Cardiac fibroblast (primary cell): ENCODE measurements at places on chromosomes 16 and 17.

- no peak for DNase-seq
These were observed 384.5 kb upstream of the SALL1 start for GRCh38 chr16:51535591-51535990.

DNA sequence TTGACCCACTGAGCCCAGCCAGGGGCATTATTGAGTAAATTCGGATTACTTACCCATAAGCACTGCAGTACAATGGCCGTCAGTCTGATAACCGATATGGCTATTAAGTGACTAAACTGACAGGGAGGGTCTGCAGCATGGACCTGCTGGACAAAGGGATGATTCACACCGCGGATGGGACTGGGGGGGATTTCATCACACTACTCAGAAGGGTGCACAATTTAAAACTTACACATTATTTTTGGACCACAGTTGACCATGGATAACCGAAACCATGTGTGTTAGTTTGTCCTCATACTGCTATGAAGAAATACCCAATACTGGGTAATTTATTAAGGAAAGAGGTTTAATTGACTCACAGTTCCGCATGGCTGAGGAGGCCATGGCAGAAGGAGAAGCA lies 106.5 kb downstream of the ABCC6 start:
- no peak for DNase-seq

DNA sequence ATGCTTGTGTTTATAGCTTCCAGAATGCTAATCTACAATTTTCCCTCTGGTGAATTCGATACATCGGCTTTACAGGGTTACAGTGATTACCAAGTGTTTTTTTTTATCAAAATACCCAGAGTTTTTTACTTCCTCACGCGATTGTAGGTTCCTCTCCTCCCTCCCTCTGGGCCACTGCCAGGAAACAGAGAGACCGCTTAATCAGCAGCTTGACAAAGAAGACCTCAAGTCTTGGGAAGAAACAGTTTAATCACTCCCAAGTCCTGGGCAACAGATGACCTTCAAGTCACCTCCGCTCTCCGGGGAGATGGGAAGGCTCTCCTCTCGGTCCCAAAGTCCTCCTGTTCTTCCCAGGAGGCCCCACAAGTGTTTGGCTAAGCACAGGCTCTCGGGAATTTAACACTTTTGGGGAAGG lies 23.5 kb downstream of the SMTNL2 start:
- DNase-seq = peak; percentile 67

DNA sequence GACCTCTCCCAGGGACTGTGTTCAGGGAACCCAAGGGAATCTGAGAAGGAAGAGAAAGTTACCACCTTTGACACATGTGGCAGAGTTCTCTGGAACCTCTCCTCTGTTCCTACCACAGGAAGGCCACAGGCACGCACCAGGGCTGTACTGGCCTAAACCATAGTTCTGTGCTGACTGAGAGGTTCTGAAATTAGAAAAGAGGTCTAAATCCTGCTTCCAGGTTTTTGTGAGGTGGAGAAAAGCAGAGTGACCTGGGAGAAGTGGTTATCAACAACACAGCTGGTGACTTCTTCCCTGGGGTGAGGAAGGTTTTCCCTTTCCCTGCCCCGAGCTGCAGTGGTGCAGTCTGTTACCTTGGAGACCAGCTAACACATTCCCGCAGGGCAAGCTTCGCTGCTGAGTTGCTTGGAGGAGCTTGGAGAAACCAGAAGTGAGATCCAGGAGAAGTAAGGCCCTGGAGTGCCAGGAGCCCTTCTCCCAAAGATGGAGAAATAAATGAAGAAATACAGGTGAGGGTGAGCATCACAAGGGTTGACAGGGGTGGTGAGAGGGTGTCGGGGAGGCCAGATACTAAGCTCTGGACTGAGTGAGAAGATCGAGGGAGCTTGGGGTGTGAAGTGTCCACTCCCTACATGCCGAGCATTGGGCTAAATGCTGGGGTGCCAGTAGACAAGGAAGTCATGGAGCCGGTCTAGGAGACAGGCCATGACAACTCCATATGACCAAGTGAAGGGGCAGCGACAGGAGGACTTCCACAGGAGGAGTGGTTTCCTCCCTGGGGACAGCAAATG lies at the start of gene VWA3A:
VWA3A (plus strand) TSS at position 399 of the 791 bp plus-strand sequence; CDS start at position 496, 97 bp downstream.
- DNase-seq = peak; percentile 56

DNA sequence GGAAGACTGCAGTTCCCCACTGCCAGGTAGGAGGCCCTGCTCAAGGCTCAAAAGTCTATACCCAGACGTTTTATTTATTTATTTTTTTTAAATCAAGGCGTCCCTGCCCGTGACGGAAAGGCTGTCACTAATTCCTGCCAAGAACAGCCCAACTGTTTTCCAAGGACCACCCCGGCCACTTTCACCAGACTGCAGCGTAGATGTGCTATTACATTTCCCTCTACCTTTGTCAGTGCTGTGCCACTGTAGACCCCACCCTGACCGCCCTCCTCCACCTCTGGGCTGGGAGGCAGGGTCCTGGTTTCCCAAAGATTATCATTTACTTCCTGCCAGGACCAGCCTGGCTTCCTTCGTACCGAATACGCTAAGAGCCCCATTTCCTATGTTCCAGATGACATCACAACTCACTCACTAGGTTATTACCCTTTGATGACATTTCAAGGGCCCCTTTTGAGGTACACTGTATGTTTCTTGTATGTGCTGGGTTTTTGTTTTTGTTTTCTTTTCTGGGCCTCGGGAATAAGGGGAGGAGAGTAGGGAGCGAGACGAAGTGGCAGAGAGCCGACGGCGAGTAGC lies 6.3 kb upstream of the RNF227 start:
- DNase-seq = no peak

GRCh38 chr16:85210423-85211169 lies 98.3 kb upstream of the CIBAR2 start:
- peak; percentile 92 for DNase-seq

- DNase-seq = no peak
These were observed 140.3 kb downstream of the SLC39A11 start for GRCh38 chr17:72952220-72952619.

DNA sequence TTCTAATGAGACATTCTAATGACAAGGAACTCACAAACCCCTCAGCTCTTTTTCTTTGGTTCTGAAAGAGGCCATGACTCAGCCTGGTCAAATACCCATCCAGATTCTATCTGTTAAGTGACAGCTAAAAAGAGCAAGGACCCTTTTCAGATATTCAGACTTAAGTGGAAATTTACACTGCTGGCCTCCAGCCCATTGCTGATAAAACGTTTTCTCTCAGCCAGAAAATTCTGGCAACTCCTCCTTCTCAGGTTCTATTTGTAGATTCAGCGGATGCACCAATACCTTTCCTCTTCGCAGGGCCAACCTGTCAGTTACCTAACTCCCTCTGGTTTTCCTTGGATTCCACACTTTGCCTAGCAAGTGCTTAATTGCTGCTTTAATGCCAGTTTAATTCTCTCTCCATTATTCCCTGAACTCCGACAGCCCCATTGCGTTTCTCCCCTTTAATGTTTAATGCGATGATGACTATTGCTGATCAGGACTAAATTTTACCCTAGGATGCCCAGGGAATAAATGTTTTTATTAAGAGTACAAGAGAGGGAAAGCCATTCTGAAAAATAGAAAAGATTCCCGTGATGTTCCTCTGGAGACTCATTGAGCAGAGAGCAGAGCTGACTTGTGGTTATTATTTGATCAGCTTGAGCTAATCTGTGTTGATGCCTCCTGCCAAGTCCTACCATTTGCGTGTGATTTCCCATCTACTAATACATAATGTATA lies 35.9 kb upstream of the TOM1L1 start:
- DNase-seq = no peak

GRCh38 chr16:8816967-8817655 lies 19.5 kb downstream of the PMM2 start:
- no peak for DNase-seq

DNA sequence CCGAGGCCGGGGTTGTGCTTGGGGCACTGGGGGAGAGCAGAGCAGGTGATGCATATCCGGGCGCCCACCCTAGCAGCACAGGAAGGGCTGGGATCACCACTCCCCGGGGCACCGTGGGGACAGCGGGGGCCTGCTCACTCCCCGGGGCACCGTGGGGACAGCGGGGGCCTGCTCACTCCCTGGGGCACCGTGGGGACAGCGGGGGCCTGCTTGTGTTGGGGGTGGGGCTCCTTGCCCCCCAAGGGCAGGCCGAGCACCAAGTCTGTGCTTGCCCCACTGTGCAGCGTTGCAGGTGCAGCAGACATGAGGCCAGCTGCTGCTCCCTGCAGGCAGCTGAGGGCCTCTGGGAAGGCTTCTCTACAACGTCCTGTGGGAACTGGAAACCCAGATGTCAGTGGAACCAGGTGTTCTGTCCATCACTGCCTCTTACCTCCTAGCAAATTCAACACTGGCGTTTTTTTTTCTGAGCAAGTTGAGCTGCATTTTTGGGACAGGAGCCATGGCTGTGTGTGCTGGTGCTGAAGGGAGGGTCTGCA lies 25.0 kb upstream of the ZNF750 start:
- no peak for DNase-seq

- DNase-seq = no peak
These were observed 127.3 kb downstream of the MGAT5B start for GRCh38 chr17:76995387-76996105.

DNA sequence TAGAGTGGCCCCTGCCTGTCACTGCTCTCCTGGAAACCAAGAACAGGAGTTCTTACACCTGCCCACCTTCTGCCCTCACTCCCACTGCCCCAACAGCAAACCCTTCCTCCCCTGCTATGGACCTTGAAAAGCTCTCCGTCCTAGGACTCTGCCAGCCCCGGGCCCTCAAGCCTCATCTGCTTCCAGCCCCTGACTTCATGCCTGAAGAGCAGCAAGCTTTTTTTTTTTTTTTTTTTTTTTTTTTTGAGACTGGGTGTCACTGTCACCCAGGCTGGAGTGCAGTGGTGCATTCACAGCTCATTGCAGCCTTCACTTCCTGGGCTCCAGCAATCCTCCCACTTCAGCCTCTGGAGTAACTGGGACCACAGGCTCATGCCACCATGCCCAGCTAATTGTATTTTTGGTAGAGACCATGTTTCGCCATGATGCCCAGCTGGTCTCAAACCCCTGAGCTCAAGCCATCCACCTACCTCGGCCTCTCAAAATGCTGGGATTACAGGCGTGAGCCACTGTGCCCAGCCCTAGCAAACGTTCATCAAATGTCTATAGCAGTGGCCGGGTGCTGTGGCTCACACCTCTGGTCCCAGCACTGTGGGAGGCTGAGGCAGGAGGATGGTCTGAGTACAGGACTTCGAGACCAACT lies 16.9 kb downstream of the CARHSP1 start:
- no peak for DNase-seq
